Stimulated activated CD8-positive, alpha-beta memory T cell treated with anti-CD3 and anti-CD28 coated beads, Interleukin-12 subunit alpha, Interleukin-12 subunit beta, amount 100 ng/mL, for 1 hour (primary cell): ENCODE measurements at places on chromosomes 5 and 9.

- no peak for DNase-seq
Observed at GRCh38 chr5:72006361-72006760, 100.9 kb upstream of the MAP1B start.

GRCh38 chr5:123434796-123435195 lies 11.6 kb upstream of the CEP120 start:
- no peak for DNase-seq

GRCh38 chr9:134043531-134043988 lies 18.3 kb downstream of the BRD3OS start:
- no peak for DNase-seq

DNA sequence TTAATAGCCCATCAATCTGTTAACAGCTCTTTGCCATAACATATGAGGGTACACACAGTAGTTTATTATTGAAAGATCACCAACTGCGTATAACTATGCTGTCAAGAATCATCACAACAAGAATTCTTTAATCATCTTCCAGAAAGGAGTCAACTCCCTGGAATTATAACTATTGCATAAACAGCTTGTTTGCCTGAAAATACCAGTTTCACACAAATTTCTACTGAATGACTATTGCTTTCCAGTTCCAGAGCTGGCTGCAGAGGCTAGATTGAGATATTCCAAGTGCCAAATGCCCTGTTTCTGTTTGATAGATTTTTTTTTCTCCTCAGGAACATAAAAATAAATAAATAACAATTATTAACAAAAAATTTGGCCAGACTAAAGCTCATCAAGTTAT lies 444.7 kb downstream of the TLE1 start:
- DNase-seq, result no peak

DNA sequence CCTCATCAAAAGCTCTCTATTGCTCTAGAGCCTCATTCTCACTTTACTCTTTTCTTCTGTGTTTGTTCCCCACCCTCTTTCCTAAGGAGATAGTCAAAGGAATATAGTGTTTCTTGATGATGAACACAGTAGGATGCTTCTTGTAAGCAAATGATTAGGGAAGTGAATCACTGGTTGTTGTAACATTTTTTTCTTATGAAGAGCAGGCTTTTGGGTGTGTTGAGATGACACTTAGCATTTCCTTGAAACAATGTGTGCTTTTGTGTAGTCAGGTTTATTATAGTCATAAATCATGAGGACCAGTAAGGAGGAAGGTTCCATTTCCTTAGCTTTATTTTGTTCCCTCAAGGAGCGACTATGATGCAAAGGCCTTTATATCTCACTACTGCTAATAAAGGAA lies 1991.3 kb upstream of the C9orf72 start:
- DNase-seq, result no peak

DNA sequence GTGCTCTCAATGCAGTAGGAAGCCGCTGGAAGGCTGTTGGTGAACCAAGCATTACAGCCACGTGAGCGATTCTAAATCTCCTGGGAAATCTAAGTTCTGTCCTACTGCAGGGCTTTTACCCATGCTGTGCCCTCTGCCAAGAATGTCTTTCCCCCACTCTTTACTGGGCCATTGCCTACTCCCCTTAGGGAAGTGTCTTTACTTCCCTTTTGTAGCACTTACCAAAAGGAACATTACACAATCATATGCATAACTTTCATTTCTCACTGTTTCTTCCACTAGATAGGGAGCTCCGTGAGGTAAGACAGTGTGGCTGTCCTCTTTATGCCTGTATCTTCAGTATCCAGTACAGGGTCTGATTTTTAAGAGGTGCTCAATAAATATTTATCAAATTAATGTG lies 241.7 kb upstream of the NR4A3 start:
- DNase-seq, result no peak

GRCh38 chr5:180290568-180291233 lies 1.2 kb downstream of the MAPK9 start:
- DNase-seq, result no peak

DNA sequence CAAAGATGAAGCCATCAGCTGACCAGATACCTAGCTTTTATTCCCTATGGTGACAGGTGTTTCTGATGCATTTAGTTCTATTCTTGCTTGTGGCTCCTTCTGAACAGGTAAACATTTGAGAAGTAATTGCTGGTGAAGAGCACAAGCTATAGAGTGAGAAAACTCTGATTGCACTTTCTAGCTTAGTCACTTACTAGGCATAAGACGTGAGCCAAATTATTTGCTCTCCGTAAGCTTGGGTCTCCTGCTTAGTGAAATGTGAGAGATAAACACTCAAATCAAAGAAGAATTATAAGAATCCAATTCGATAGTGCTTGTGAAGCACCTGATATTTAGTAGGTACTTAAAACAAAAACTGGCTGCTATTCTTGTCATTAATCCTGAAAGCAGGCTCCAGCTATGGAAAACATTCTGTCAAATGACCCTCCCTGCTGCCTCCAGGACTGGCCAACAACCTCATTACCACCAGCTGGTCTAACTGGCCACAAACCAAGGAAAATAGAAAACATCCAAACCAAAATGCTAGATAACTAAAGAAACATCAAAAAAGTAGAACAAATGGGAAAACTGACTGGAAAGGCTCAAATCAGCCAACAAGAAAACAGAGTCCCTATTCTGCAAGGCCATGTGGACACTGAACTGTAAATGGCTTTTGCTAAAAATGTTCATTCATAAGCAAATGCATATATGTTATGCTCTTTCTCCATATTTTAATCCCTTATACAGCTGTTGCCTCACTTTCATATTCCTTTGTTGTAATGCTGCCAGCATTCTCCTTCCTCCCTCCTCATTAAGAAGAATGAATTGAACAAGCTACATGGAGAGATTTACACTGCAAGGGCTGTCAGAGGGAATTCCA lies 616.1 kb downstream of the DTWD2 start:
- no peak for DNase-seq

DNA sequence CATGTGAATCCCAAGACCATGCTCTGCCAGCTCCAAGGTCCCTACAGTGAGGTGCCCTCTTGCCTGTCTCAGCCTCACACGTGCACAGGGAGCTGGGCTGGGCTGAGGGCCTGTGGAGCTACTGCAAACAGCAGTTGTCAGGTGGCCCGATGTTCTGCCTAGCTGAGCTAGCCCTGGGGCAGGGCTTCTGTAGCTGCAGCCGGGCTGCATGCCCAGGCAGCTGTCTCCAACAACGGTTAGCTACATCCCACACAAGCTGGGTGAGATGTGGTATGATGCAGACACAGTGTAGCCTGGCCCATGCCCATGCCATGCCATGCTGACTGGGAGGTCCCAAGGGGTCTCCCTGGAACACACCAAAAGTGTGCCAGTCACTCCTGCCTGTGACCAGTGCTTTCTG lies 62.0 kb downstream of the MACROH2A1 start:
- no peak for DNase-seq

- no peak for DNase-seq
Observed at GRCh38 chr5:5419291-5420210, 2.9 kb upstream of the ICE1 start.

DNA sequence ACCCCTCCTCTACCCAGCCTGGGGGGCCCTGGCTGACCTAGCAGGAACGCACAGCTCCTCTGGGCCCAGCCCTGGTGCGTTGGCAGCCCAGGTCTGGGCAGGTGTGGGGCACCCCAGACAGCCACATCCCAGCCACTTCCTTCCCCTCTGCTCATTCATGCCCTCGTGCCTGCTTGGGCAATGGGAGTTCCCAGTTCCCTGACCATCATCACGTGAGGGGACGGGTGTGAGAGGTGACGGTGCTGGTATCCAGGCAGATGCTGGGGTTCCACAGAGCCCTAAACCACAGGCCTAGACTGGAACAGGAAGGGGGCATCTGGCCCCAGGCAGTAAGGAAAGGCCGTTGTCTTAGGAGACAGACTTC lies 8.4 kb downstream of the RALGDS start:
- DNase-seq, result no peak

GRCh38 chr5:68271124-68271523 lies 55.6 kb downstream of the PIK3R1 start:
- no peak for DNase-seq

DNA sequence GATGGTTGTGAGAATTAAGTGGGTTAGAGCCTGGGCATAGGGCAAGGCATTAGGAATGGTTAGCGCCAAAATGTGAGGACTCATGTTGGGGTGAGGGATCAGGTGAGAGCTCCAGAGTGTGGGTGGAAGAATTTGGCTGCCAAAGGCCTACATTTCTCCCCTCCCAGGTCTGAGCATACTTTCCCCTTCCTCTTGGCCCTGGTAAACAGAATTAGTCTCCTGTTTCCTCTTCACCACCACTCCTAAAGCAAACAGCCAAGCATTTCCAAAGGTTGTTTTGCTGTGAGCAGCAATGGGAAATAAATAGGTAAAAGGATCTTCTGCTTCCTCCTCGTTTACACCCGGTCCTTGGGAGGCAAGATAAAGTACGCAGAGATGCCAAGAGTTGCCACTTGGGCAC lies 132.5 kb downstream of the ZSWIM6 start:
- no peak for DNase-seq

- no peak for DNase-seq
Observed at GRCh38 chr9:109574061-109574882, 76.2 kb upstream of the PTPN3 start.

- DNase-seq, result no peak
Observed at GRCh38 chr5:99272576-99272975, 343.8 kb upstream of the CHD1 start.

DNA sequence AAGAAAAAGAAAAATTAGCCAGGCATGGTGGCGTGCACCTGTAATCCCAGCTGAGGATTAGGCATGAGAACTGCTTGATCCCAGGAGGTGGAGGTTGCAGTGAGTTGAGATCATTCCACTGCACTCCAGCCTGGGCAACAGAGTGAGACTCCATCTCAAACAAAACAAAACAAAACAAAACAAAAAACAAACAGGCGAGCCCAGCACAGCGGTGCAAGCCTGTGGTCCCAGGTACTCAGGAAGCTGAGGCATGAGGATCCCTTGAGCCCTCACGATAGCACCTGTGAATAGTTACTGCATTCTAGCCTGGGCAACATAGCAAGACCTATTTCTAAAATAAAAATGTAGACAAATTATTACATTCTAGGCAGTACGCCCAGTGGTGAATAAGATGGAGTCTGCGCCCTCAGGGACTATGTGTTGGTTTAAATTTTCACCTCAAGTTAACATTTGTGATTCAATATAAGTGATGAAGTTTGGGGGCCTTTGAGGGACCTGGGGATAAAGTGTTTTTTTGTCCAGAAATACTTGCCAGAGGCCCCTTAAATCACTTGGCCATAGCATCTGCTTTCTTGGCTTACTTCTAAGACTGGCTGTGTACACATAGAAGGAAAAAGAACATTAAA lies 3.4 kb upstream of the GAPVD1 start:
- DNase-seq, result no peak

- no peak for DNase-seq
Observed at GRCh38 chr9:114849450-114849849, 43.6 kb upstream of the TNFSF15 start.

DNA sequence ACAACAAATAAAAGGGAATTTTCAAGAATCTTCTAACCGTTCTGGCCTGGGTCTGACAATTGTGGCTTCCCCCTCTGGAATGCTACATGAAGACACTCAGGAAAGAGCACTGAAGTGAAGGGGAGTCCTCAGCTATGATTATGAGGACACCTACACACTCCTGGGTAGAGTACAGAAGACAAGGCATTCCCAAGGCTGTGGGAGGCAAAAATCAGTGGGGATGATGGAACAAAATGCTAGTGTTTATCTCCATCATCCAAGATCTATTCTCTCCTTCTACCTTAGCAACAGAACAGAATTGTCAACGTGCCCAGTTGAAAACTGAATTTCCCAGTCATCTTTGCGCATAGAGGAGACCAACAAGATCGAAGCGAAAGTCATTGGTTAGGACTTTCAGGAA lies 130.1 kb upstream of the LARP1 start:
- no peak for DNase-seq

DNA sequence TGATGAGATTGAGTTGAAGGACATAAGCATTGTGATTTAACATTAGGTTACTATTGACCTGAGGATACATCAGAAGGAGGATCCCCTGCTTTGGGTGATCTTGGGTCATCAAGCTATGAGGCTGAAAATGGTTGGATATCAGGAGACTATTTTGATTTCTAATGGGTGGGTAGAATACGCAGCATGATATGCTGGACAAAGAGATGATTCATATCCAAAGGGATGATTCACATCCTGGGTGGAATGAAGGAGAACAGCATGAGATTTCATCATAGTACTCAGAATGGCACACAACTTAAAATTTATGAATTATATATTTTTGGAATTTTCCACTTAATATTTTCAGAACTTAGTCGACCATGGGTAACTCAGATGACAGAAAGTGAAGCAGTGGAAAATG lies 1759.5 kb upstream of the C9orf72 start:
- DNase-seq, result no peak

DNA sequence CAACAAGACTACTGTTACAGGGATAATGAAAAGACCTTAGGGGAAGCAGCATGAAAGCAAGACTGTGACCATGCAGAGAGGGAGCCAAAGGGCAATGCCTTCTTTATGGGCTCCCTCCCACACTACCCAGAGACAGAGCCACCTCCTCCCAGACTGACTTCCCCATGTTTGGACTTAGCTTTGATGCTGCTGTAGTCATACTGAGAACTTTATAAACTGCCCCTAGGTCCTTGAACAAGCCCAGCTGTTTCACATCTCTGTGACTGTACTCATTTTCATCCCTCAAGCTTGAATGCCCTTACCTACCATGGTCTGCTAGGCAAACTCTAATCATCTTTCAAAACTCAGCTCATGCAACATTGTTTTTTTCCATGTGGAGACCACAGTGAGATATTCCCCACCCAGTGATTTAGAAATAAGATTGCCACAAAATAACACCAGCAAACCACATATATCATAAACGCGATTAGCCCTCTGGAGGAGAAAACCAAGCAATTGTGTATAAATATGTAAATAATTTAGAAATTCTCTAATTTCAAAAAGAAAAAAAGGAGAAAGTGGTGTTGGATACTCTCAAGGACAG lies 23.4 kb upstream of the FAM169A start:
- no peak for DNase-seq

DNA sequence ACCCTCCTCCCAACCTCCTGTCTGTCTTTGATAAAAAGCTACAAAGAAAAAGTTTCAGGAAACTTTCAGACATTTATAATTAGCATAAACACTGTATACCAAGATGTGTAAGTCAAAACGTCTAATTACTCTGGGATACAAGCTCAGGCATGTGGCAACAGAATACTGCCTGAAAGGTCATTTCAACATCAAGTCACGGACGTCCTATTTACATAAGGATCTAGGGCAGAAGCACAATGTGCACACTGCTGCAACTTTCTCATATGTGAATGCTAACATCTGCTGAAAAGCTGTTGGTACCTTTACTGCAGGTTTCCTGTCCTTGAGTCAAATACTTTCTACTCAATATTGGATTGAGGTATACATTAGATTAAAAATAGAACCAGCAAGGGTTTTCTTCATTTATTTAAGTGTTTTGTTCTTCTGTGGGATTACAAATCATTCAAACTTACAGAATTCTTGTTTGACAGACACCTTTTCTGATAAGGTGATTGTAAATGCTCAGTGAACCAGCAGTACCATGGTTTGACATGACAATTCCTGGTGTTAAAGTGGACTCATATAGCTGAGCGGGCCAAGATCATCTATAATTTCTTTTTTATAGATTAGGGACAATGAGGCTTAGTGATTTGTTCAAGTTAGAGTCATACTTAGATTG lies 36.8 kb downstream of the ELL2 start:
- DNase-seq, result no peak
